ENCODE measurements at places on chromosomes 4 and X.

DNA sequence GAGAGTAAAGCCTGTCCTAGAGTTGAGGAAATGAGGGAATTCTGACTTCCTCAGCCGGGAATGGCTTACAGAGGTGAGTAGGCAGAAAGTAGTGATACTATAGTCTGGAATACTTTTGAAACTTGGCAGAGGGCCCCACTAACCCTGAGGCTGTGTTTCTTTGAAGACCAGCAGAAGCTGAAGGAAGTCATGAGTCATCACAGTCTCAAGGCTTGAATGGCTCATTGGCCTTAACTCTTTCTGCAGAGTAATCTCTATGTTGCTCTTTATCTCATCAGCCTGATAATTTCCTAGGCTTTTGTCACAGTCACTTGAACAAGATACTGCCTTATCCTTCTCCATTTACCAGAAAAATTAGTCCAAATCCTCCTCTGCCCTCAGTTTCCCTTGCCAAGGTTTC lies 80.8 kb downstream of the ANKRD50 start:
- DNase-seq: peak; percentile 94

- no peak for DNase-seq
Observed at GRCh38 chr4:83582289-83582785, 46.4 kb downstream of the GPAT3 start.

- DNase-seq: no peak
Observed at GRCh38 chrX:133781174-133781573, 204.2 kb downstream of the GPC3 start.

DNA sequence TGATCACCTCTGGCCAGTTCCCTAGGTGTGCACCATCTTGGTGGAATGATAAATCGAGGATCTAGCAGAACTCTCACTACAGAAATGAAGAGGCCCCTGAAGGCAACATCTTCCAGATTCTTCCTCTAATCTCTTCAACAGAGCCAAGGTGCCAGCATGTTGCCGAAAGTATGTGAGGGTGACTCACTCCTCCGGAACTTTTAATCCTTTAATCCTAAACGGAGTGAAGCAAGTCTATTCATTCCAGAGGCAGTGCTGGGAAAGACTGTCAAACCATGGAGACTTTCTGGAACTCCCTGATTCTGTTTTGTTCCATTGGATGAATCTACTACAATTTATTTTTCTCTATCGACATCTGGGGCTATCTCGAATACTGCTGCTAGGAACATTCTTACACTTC lies 68.7 kb downstream of the SUPT20HL2 start:
- no peak for DNase-seq

GRCh38 chrX:69146739-69147138 lies 18.5 kb downstream of the PJA1 start:
- DNase-seq: no peak

- DNase-seq: no peak
Observed at GRCh38 chr4:83109480-83110222, 4.9 kb downstream of the PLAC8 start.

DNA sequence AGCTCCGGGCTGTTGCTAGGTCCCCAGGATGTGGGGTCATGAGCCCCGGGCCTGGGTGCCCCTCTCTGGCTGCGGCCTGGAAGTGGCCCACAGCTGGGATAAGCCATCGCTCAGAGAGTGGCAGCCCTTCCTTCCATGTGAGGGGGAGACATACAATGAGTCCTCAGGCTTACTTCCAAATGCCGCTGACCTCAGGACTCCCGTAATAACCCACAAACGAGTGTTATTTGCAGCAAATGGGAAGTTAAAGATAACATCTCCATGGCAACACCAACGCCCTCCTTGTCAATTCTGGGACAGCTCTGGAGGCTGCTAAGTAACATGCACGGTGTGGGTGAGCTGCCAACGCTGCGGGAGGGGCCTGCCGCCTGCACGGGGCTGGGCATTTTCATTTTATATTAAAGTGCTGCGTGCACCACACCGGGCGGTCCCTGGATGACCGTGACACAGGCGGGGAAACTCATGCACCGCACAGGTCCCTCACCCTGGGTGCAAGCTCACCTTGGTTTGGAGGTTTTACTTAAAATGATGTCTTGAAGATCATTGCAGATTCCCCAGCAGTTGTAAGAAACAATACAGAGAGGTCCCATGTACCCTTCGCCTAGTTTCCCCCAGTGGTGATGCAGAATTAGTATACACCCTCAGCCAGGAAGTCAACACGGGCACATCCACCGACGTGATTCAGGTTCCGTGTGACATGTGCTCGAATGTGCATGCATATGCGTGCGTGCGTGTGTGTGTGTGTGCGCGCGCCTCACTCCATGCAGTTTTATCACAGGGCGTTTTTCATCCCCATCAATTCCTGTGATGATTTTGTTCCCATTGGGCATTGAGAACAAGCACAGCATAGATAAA lies 79.4 kb downstream of the ABLIM2 start:
- DNase-seq: no peak

Measured in HFF-Myc (cell line).